ENCODE measurements at places on chromosomes 7 and 10.
A peak's percentile ranks its signal among the peaks of the same experiment; 100 is the strongest.

- DNase-seq, result no peak
Measured at GRCh38 chr10:102501201-102502028, 1.1 kb downstream of the ACTR1A start.

DNA sequence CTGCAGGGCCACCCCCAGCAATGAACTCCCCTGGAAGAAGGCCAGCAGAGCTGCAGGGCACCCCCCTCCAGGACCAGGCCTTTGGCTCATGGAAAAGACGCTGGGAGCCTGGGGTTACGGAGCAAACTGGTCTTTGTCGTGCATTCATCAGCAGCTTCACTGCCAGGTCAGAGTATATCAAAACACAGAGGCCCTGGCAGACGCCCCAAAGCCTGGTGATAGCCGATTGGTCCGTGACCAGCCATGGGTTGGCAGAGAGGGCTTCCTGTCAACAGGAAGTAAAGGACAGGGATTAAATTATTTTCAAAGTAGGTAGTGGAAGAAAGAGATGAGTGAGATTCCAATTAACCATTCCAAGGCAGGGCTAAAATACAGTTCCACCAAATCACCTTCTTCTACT, 9.0 kb downstream of the PRKAG2 start:
- no peak for DNase-seq

- DNase-seq, result peak; percentile 58
Measured at GRCh38 chr7:128879939-128880746, 17.5 kb downstream of the ATP6V1F start.

- peak; percentile 17 for DNase-seq
Measured at GRCh38 chr10:12130237-12130872, 878 bp downstream of the SEC61A2 start.

GRCh38 chr7:128006550-128007302, 24.5 kb downstream of the LRRC4 start:
- no peak for DNase-seq

GRCh38 chr10:121994429-121994941, 5.5 kb downstream of the TACC2 start:
- DNase-seq, result peak; percentile 23

Data from NCI-H345 (cell line).